Uterus (tissue), 4 donors: ENCODE measurements at places on chromosomes 1 and 21. TPM values are rescaled to one million over a fixed set of nuclear protein-coding genes. Genes with fewer than 3 reads are reported as not detected.

GRCh38 chr1:30807318-30808066 lies 49.9 kb upstream of the LAPTM5 start:
- no peak overlapping the region for H3K4me3 ChIP-seq
- H3K27ac ChIP-seq = no peak overlapping the region
- no peaks in the 10 kb centered on the region for H3K27me3 ChIP-seq
- no peaks in the 10 kb centered on the region for H3K4me1 ChIP-seq
- DNase-seq = no peak
- H3K36me3 ChIP-seq = no peaks in the 10 kb centered on the region

- no peak for DNase-seq
- no peak overlapping the region for H3K4me3 ChIP-seq
- H3K4me1 ChIP-seq = no peaks in the 10 kb centered on the region
- H3K36me3 ChIP-seq = no peaks in the 10 kb centered on the region
- H3K27me3 ChIP-seq = no peaks in the 10 kb centered on the region
Measured at GRCh38 chr21:34598931-34599400, 15.9 kb downstream of the RCAN1 start.

DNA sequence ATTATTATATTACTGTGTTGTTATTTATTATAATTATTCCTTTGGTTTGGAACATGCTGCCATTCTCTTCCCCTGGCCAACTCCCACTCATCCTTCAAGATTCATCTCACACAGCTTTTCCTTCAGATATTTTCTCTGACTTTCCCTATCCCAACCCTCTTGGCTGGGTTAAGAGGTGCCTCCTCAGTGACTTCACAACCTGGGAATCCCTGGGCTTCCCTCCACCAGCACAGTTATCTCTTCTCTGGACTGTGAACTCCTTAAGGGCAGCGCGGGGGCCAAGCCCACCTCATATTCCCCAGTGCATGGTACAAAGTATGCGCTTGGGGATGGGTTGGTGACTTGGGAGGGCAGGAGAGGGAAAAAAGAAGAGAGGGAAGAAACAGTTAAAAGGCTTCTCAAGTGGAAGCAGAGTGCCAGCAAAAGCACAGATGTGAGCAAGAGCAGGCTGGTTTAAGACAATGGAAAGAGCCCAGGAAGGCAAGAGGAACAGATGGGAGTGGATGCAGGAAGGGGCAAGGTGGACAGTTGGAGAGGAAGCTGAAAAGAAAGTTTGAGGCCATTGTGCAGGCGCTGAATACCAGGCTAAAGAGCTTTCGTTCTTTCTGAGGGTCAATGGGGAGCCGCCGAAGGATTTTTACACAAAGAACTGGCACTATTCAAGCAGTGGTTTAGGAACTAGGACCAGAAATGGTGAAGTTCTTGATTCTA lies 132.3 kb downstream of the BEND5 start:
- H3K4me3 ChIP-seq = no peak overlapping the region
- H3K27me3 ChIP-seq = no peaks in the 10 kb centered on the region
- no peak overlapping the region for H3K27ac ChIP-seq
- no peaks in the 10 kb centered on the region for H3K36me3 ChIP-seq

DNA sequence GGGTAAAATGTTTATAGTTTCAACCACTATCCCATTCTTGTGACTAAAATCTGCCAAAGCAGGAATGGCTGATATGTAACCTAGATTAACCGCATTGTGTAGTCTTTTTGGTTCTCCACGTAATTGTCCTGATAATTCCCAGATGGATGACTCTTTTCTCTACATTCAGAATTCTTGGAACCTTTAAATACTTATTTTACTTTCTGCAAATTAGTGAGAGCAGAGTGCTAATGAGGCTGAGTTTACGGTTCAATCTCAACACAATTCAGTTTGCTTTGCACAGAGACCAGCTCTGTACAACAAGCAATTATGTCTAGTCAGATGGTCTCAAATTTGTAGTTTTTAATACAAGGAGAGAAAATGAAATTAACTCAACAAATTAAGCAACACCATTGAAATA lies 9.1 kb downstream of the CRB1 start:
- H3K27ac ChIP-seq = no peak overlapping the region
- H3K36me3 ChIP-seq = no peaks in the 10 kb centered on the region
- no peak for DNase-seq
- no peak overlapping the region for H3K4me3 ChIP-seq

GRCh38 chr1:40317394-40318074 lies 448 bp upstream of the COL9A2 start:
- no peak for DNase-seq
- H3K4me3 ChIP-seq = no peak overlapping the region
- no peaks in the 10 kb centered on the region for H3K4me1 ChIP-seq
- no peaks in the 10 kb centered on the region for H3K36me3 ChIP-seq

GRCh38 chr1:154788886-154789285 lies 81.2 kb downstream of the KCNN3 start:
- H3K27ac ChIP-seq = no peak overlapping the region
- no peaks in the 10 kb centered on the region for H3K36me3 ChIP-seq
- DNase-seq = peak; percentile 46
- H3K4me1 ChIP-seq = peaks cover 9% of the 10 kb centered on the region
- H3K4me3 ChIP-seq = no peak overlapping the region
- H3K27me3 ChIP-seq = no peaks in the 10 kb centered on the region

GRCh38 chr1:108082001-108082400 lies 117.0 kb upstream of the VAV3 start:
- H3K4me3 ChIP-seq = no peak overlapping the region
- H3K36me3 ChIP-seq = no peaks in the 10 kb centered on the region
- H3K4me1 ChIP-seq = no peaks in the 10 kb centered on the region
- no peak for DNase-seq

DNA sequence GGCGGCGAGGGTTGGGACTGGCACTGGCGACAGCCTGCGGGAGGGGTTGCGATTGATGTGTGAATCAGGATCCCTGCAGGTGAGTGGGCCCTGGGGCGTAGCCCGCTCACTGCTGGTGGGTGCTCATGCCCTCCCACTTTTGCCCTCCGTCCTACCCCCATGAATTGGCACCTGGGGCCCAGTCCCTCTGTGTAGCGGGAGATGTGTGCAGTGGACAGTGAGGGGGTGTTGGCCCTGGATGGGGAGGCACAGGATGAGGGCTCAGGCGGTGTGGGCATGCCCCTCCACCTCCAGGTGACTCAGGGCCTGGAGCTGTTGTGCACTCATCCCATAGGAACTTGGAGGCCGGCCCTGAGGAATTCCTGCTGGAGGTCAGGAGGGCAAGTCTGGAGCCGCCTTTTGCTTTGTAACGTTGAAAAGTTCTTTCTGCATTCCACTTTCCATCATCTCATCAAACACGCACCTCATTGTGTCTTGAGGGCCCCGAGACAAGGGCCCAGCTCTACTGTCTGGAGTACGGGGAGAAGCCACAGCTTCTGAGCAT lies 3.0 kb downstream of the PEAR1 start:
- no peaks in the 10 kb centered on the region for H3K36me3 ChIP-seq
- no peaks in the 10 kb centered on the region for H3K4me1 ChIP-seq
- DNase-seq = peak; percentile 48
- no peak overlapping the region for H3K4me3 ChIP-seq

DNA sequence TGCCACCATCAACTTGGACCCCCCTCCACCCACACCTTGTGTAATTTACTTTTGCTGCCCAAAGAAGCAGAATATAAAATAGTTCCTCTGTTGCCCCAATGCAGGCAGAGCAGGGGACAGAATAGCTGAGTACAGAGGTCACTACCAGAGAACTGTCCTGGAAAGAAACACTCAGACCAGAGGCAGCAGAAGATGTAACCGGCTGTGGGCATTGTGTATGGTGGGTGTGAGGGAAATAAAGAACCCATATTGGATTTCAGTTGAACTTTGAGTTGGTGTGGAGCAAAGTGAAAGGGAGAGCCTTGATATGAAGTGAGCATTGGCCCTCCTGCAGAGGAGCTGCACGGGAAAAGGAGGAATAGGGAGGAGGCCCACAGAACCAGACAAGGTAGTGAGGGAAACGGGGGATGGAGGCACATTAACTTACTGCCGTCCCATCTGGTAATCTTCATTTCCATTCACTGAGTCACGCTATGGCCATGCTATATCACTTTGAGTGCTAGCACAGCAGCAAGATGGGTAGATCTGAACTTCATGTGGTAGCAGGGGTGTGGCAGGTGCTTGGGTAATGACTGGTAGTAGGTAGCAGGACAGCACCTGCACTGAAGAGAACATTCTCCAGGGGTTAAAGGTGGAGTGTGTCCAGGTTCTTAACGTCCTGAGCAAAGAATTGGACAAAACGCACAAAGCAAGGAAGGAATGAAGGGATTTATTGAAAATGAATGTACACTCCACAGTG lies 56.3 kb upstream of the FBXO28 start:
- H3K27me3 ChIP-seq = no peaks in the 10 kb centered on the region
- no peak for DNase-seq
- H3K4me1 ChIP-seq = no peaks in the 10 kb centered on the region
- H3K27ac ChIP-seq = no peak overlapping the region

GRCh38 chr1:205128050-205128449 lies 6.3 kb upstream of the RBBP5 start:
- H3K36me3 ChIP-seq = no peaks in the 10 kb centered on the region
- H3K4me3 ChIP-seq = no peak overlapping the region
- H3K4me1 ChIP-seq = no peaks in the 10 kb centered on the region
- no peaks in the 10 kb centered on the region for H3K27me3 ChIP-seq
- H3K27ac ChIP-seq = no peak overlapping the region

GRCh38 chr1:23013657-23014056 lies 2.0 kb downstream of the TEX46 start:
- H3K4me1 ChIP-seq = no peaks in the 10 kb centered on the region
- no peak overlapping the region for H3K4me3 ChIP-seq
- no peaks in the 10 kb centered on the region for H3K36me3 ChIP-seq
- DNase-seq = no peak
- H3K27me3 ChIP-seq = no peaks in the 10 kb centered on the region

OR2T35 gene
- total RNA-seq = not detected

SYDE2 gene
- 15.8 TPM for total RNA-seq

RGSL1 gene
- not detected for total RNA-seq

KIF26B gene
- total RNA-seq = 0.27 TPM
